ENCODE measurements at places on chromosomes 16 and 17.
A peak's percentile ranks its signal among the peaks of the same experiment; 100 is the strongest.

- DNase-seq = peak; percentile 52
Observed at GRCh38 chr16:30953511-30954124, 3.9 kb upstream of the SETD1A start.

GRCh38 chr17:34703533-34703932 lies 124.2 kb downstream of the TMEM132E start:
- DNase-seq = no peak

DNA sequence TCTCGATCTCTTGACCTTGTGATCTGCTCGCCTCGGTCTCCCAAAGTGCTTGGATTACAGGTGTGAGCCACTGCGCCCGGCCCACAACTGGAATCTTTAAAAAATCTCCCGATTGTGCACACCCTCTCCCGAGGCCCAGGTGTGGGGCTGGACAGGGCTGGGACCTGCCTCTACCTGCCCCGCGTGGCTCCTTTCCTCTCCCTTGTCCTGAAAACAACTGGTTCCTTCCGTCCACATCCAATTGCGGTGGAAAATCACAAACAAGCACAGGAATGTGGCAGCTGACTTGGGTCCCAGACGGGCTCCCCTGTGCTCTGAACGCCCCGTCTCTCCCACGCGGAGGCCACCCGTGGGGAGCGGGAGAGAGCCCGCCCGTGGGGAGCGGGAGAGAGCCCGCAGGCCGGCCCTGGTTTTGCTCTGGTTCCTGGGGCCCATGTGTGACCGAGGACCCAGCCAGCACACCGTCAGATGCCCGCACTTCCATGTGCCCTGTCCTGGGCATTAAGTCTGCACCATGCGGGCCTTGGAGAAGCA lies 3.0 kb upstream of the TMEM204 start:
- no peak for DNase-seq

GRCh38 chr17:80691784-80692183 lies 147.1 kb downstream of the RPTOR start:
- no peak for DNase-seq

DNA sequence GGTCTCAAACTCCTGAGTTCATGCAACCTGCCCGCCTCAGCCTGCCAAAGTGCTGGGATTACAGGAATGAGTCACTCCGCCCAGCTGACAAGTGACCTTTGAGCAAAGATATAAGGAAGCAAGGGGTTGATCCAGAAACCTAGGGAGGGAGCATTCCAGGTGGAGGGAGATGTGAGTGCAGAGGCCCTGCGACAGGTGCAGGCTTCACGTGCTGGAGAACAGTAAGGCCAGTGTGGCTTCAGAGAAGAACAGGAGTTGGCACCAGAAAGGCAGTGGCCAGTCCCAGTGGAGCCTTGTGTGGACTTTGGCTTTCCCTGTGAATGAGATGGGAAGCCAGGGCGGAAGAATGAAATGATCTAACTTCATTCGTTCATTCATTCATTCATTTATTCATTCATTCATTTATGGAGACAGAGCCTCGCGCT lies 73.6 kb upstream of the HAS3 start:
- DNase-seq = no peak

- no peak for DNase-seq
Observed at GRCh38 chr16:50988441-50988840, 162.6 kb downstream of the SALL1 start.

DNA sequence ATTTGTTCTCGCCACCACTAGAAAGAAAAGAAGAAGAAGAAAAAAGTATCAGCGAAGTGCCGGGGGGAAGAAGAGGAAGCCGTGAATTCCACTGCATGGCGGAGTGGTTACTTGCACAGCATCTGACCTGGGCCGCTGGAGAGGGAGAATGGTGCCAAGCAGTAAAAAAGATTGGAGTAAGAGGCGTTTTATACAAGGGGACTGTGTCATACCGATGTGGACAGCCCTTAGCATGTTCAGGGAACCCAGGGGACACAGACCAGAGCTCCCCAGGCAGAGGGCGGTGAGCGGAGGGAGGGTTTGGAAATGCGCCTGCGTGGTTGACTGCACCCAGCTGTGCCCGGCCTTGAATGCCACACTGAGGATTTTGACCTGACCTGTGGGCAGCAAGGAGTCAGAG lies 52.8 kb downstream of the PLXDC1 start:
- no peak for DNase-seq

DNA sequence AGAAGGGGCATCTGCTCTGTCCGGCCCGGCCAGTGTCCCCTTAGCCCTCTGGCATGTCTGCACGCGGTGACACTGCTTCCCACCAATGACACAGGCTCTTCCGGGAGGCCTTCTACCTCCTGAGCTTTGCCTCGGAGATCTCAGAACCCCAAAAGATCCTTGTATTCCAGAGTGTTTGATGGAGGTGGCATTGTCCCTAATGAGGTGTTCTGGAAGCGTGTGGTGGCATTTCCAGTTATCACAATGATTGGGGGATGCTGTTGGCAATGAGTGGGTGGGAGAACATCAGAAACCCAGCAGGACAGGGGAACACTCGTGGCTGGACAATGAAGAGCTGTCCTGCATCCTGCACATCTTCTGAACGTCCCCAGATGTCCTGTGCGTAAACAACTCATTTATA lies 198.0 kb downstream of the XYLT1 start:
- no peak for DNase-seq

DNA sequence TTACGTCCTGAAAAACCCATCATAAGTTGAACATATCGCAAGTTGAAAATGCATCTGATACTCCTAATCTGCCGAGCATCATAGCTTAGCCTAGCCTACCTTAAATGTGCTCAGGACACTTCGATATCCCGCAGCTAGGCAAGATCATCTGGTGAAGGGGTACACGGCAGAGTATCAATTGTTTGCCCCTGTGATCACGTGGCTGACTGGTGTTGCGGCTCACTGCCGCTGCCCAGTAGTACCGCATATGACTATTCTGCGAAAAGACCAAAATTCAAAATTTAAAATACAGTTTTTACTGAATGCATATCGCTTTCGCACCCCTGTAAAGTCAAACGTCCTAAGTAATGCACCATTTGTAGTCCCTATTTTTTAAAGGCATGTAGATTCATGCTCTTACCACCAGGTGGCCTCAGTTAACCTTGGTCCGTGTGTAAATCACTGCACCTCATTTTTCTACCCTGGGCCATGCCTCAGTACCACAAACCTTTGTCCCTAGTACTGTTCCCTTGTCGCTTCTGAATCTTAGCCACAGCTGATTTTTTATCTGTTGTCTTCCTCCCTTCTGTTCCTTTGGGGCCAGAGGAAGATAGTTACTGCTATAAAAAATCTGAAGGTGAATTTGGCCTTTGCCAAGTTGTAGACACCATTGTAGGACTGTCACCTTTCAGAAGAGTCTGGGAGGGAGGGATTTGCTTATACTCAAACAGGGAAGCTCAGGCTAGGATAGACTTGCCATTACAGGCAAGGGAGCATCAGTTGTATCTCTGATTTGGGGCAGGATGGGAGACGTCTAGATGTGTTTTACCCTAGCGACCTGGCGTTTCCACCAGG lies 34.4 kb downstream of the WWP2 start:
- no peak for DNase-seq

- no peak for DNase-seq
Observed at GRCh38 chr17:5034651-5035050, 575 bp downstream of the SLC52A1 start.

GRCh38 chr17:36835036-36835435 lies 102.2 kb upstream of the LHX1 start:
- no peak for DNase-seq

DNA sequence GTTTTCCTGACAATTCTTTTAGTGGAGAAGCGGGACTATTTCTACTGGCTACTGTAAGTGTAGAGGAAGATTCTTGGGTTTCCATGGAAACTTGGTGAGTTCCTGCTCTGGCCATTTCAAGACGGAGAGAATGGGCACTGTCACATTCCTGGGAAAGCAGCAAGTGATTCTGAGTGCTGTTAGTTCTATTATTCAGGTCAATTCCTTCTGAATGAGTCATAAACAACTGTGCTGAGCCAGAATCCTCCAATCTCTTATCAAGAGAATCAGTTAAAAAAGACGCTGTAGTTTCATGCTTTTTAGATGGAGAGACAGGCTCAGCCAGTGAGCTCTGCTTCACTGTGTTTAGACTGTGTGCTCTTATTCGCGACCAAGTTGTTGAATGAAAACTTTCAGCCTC lies 19.6 kb downstream of the AKAP10 start:
- no peak for DNase-seq

DNA sequence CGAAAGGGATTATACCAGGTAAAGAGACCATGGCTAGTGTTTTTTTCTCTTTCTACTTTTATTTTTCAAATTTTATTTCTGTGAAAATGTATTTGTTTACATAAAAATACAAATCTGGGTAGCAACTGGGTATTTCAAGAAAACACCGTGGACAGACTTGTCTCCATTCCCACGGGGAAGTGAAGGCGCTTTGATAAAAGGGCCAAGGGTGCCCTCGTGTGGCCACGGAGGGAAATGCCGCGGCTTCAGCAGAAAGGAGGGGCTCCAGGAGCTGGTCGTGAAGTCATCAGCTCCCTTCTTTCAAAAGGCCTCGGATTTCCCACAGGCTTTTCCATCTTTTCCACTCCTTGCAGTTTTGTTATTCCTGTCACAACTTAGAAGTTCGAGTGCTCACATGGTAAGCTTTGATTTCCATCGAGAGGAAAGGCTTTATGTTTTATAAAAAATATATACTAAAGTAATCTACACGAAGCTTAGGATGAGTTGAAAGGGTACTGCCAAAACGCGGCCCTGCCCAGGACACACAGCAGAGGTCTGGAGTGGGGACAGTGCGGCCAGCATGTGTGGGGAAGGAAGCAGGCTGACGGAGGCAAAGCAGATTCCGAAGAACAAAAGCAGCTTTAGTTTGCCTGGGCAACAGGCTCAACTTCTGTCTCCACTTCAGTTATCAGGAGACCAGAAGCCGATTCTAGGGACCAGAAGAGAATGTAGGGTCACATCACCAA lies 15.3 kb upstream of the MNT start:
- peak; percentile 31 for DNase-seq

GRCh38 chr17:6623941-6624340 lies 16.6 kb downstream of the KIAA0753 start:
- DNase-seq = no peak

GRCh38 chr17:78953356-78954350 lies 26.1 kb downstream of the LGALS3BP start:
- no peak for DNase-seq

- no peak for DNase-seq
Observed at GRCh38 chr16:55943267-55943666, 68.1 kb upstream of the CES5A start.

GRCh38 chr17:27984404-27984803 lies 58.1 kb upstream of the NLK start:
- DNase-seq = no peak

GRCh38 chr16:10754941-10755340 lies 11.3 kb downstream of the NUBP1 start:
- no peak for DNase-seq

- no peak for DNase-seq
Observed at GRCh38 chr17:8031261-8031661, 7.6 kb upstream of the ALOX15B start.

- no peak for DNase-seq
Observed at GRCh38 chr16:88195269-88195705, 187.5 kb upstream of the ZNF469 start.

DNA sequence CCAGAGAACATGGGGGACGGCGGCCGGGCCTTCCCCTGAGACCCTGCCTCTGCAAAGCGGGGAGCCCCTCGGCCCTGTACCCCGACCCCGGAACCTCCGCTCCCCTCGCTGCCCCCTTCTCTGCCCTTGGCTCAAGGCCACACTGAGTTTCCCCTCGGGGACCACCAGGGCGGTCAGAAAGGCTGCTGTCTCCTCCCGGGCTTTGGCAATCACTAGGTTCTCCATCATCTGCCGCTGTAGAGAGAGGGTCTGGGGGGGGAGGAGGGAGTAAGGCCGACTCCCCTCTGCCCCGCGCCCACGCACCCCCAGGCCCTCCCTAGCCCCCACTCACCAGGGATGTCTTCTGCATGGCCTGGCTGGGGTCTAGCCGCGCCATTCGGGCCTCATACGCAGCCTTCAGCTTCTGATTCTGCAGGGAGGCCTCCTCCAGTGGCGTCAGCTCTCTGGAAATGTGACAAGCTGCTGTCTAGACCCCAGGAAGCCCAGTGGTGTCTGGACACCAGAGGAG lies 8.4 kb downstream of the VPS9D1 start:
- DNase-seq = no peak

DNA sequence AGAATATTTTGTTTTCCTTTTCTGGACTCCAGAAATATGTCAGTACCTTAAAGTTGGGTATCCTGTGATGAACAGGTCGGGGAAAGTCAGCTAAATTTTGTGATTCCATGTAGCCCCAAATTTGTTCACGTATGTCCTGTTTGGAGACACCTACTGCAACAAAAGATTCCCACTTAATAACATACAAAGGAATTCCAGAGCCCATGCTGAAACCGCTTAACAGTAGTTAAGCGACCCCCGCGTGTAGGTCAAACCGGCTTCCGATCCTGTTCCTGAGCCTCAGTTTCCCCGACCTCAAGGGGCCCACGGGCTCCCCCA lies 477 bp downstream of the MTHFSD start:
- no peak for DNase-seq

GRCh38 chr17:22514315-22514714 lies 822.0 kb downstream of the KCNJ18 start:
- DNase-seq = no peak

DNA sequence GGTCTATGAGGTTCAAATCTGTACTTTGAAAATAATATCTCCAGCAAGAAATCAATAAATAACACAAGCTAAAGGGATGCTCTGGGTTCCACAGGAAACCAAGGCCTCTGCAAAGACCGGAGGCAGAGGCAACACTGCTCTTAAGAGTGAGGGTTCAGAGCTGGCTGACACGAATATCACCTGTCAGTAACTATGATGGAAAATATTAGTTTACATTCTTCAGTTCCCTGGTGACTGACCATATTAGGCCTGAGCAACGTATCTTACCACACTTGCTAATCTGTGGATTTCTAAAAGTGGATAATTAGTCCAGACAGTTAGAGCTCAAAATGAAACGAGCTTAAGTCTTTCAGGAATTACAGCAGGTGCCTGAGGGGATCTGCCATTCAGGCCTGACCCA lies 459.3 kb downstream of the HS3ST3B1 start:
- DNase-seq = no peak

GRCh38 chr16:85026703-85027102 lies 892 bp upstream of the KIAA0513 start:
- DNase-seq = no peak

DNA sequence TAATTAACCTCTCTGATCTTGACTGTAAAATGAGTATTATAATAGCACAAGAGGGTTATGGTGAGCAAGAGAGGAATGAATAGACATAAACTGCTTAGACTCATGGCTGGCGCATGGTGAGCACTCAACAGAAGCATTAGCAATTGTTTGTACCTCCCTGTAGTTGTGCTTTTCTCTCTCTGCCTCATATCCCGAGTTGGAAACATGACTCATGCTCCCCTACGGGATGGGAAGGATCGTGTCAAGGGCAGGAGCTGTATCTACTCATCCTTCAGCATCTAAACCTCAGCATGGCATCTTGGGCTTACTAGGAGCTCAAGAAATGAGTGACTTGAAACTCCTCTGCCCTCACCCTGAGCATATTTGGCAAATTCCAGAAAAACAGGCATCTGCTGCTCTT lies 299.6 kb downstream of the MAP2K4 start:
- DNase-seq = no peak

DNA sequence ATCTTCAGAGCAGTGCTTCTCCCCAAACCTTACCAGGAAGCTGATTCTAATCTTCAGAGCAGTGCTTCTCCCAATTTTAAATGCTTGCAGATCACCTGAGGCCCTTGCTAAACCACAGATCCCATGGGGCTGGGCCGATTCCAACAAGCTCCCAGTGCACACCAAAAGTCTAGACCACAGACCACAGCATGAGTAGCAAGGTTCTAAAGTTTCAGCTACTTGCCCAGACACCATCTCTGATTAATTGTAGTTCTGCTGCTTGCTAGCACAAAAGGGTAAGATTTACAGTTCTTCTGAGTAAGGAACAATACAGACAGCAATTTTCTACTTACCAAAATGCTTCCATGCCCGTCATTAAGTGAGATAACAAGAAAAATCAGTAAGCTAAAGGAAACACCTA lies 12.2 kb downstream of the CLEC3A start:
- DNase-seq = no peak
